ENCODE measurements at places on chromosomes 11 and 22.

GRCh38 chr22:31323578-31324550 lies 22.3 kb downstream of the PATZ1 start:
- no peak for DNase-seq

DNA sequence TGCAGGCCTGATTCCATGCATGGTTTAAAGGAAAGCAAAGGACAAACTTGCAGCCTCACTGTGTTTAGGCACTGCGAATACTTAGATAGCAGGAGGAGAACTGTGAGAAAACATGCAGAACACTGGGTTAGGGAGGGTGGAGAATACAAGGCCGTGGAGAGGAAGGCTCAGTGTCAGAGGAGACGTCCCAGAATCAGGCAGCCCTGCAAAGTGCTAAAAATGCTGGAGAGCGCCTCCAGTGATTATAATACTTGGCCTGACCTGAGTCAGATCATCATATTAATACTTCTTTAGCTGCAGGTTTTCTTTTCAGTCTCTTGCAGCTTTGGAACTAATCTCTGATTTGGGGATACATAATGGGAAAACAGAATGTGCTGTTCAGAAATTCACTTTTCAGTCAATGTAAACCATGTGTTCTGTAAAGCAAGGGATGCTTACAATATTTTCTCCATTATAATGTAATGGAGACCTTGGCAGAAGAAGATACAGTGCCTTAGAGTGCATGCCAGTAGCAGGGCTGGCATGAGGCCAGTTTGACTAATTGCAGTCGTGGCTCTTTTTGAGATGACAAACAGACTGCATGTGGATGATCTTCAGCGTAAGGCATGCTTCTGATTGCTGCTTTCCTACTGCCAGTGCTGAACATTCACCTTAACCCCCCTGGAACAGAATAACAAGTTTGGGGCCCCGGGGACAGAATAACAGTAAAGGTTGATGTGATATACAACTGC lies 16.8 kb downstream of the EXT2 start:
- DNase-seq = no peak

- DNase-seq = peak; percentile 10
Observed at GRCh38 chr22:31199187-31199586, 12.9 kb upstream of the LIMK2 start.

DNA sequence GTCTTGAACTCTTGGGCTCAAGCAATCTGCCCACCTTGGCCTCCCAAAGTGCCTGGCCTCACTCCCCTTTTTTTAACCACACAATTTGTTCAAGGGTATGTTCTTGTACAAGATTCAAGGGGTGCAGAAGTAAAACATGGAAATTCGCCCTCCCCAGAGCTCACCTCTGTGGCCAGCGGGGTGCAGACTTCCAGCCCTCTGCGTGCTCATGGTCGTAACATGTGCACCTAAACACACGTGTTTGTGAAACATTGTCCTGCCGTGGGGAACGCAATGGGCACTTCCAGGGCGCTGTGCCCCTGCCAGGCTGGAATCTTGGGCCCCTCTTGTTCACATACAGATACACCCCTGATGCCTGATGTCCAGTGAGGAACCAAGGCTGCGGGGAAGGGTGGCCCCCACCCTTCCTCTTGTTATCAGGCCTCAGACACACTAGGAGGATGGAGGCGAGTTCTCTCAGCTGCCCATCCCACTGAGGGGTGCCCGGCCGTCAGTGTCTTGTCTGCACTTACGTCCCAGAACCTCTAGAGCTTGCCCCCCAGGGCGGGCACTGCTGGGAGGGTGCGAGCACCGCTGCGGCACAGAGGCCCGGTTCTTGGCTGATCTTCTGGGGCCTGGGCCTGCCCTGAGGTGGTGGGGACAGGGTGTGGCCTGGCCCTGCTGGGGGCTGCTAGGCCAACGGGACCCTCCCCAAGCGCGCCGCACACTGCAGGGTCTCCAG lies 4.1 kb upstream of the EPS8L2 start:
- DNase-seq = no peak

DNA sequence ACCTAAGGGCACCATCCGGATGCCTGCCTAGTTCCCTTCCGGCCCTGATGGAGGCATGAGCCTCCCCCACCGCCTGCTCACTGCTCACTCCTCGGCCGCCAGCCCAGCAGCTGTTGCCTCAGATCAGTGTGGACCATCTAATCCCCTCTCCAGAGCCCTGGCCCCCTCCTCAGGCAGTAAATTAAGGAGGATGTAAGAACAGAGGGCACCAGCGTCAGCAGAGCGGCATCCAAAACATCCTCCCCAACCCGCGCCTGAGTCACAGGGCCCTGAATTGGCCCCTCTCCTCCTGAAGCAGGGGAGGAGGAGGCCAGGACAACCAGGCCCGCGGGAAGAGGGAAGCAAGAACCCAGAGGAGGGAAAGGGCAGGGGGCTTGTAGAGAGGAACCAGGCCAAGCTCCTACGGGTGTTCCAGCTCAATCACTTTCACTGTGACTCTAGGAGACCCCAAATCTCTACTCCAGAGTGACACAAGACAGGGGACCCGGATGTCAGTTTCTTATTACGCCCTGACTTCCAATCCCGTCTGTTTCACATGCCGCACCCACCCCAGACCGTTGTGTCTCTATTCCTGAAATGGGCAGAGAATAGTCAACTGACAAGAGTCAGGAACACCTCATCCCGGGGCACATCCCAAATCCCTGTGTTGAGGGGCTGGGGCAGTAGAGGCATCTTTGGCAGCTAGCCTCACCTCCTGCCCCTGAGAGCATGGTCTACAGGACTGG lies 31.3 kb upstream of the MYOD1 start:
- DNase-seq = no peak

DNA sequence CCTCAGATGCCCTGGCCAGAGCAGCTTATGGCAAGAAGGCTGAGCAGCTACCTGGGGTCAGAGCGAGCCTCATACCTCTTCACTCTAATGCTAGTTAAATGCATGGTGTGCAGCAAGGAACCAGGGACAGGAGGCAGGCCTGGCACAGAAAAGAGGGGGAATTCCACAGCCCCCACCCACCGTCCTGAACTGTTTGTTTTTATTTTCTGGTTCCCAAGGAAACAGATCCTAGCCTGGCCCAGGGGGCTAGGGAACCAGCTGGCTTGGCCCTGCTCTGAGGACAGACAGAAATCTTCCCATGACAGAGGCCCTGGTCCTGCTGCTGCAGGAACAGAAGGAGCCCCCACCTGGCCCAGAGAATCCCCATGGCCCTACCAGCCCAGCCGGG lies 40.4 kb downstream of the SLCO2B1 start:
- no peak for DNase-seq

GRCh38 chr11:126602349-126602940 lies 247.0 kb downstream of the ST3GAL4 start:
- DNase-seq = no peak

DNA sequence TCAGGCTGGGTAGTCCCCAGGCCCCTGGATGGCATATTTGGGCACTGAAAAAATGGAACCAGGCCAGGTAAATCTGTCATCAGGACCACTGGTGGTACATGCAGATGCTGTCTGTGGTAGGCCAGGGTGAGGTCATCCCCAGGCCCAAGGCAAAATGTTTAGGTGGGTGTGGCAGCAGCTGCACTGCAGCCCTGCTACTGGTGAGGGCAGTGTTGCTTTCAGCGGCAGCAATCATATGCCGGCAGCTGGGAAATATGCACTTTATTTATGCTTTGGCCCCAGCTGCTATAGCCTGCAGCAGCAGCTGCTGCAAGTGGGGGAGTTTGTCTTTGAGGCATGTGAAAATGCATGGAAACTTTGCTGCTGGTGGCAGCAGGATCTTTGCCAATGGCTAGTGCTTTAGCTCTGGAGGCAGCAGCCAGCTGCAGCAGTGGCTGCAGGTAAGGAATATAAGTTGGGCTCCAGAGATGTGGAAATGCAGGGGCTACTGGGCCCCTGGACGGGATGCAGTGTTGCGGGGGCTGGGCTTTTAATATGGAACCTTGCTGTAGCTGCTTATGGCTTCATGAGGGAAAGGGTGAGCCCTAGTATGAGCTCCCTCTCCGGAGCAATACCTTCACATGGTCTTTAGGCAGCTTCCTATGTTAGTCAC lies 365.7 kb upstream of the CADM1 start:
- peak; percentile 22 for DNase-seq

- no peak for DNase-seq
Observed at GRCh38 chr11:17876827-17877226, 136.0 kb downstream of the SERGEF start.

- no peak for DNase-seq
Observed at GRCh38 chr11:77789061-77789730, 31.3 kb downstream of the RSF1 start.

GRCh38 chr11:121225382-121225781 lies 67.2 kb upstream of the SC5D start:
- DNase-seq = no peak

DNA sequence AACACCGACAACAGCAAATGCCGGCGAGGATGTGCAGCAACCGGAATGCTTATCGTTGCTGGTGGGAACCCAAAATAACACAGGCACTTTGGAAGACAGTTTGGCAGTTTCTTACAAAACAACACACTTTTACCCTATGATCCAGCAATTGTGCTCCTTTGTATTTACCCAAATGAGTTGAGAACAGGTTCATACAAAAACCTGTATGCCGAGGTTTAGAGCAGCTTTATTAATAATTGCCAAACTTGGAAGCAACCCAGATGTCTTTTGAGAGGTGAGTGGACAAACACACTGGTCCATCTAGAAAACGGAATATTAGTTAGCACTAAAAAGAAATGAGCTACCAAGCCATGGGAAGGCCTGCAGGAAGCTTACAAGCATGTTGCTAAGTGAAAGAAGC lies 118.9 kb downstream of the CTTN start:
- DNase-seq = no peak
